ENCODE measurements at places on chromosomes 3 and 15.

- no peak for DNase-seq
These were observed 377.8 kb downstream of the KCNH8 start for GRCh38 chr3:19526071-19526470.

GRCh38 chr3:38610436-38610835 lies 39.1 kb downstream of the SCN5A start:
- DNase-seq = no peak

GRCh38 chr3:39724233-39724846 lies 85.1 kb upstream of the MYRIP start:
- no peak for DNase-seq

DNA sequence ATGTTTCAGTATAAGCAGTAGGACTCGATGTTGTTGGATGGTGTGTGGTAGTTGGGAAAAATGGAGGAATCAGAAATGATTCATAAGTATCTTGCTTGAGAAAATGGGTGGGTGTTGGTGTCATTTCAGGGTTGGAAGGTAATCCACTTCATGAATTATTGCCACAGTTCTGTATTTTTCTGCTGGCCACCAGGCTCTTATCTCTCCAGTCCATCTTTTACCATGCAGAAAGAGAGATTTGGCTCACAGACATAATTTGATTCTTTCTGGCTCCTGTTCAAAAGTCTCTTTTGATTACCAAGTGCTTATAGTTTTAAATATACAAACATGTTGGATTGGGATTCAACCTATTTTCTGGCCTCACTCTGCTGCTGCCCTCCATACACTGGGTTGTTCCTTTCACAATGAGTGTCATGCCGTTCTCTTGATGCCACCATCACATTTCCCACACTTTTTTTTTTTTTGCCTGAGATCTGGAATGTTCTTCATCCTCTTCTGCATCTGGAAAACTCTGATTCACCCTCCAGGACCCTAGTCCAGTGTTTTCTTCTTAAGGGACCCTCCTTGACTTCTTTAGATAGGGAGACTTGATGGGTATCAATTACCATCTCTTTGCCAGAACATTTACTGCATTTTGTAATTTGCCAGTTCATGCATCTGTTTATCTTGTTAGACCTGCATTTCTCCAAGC lies 69.4 kb upstream of the GAP43 start:
- DNase-seq = no peak

GRCh38 chr15:52111517-52112202 lies 915 bp downstream of the BCL2L10 start:
- no peak for DNase-seq

- no peak for DNase-seq
These were observed 446.2 kb upstream of the NR2F2 start for GRCh38 chr15:95884276-95884675.

- DNase-seq = no peak
These were observed 3.8 kb upstream of the PCOLCE2 start for GRCh38 chr3:142892714-142893113.

DNA sequence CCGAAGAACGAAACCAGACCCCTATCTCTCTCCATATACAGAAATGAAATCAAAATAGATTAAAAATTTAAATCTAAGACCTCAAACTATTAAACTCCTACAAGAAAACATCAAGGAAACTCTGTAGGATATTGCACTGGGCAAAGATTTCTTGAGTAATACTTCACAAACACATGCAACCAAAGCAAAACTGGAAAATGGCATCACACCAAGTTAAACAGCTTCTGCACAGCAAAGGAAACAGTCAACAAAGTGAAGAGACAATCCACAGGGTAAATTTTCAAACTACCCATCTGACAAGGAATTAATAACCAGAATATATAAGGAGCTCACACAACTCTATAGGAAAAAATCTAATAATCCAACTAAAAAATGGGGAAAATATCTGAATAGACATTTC lies 29.4 kb downstream of the CCK start:
- DNase-seq = no peak

- no peak for DNase-seq
These were observed 308.3 kb downstream of the GAP43 start for GRCh38 chr3:115931581-115931980.

DNA sequence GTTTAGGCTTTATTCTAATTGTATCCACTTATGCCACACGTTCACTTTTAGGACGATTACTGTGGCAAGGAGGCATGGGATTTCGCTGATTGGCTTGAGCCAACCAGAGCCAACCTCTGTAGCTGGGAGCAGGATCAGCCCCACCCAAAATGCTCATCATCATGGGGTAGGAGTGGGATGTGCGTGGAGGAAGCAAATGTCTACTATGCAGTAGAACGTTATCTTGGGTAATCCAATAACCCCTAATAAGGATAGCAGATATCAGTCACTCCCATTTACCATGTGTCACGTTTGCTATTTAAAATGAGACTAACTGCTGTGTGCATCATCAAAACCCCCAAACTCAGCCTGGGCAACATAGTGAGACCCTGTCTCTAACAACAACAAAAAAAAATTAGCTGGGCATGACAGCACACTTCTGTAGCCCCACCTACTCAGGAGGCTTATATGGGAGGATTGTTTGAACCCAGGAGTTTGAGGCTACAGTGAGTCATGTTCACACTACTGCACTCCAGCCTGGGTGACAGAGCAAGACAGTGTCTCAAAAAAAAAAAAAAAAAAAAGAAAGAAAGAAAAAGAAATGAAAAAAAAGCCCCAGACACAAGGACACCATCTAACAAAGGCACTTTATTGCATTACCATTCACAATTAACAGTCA lies 17.8 kb upstream of the ITGB5 start:
- DNase-seq = no peak

Data from brain pericyte (primary cell).